ENCODE measurements at places on chromosomes 7 and 10. TPM values are rescaled to one million over a fixed set of nuclear protein-coding genes. Genes with fewer than 3 reads are reported as not detected.

The CYP2E1 gene
- 7.2 TPM for total RNA-seq

The ELFN1 gene
- total RNA-seq: 0.33 TPM

DNA sequence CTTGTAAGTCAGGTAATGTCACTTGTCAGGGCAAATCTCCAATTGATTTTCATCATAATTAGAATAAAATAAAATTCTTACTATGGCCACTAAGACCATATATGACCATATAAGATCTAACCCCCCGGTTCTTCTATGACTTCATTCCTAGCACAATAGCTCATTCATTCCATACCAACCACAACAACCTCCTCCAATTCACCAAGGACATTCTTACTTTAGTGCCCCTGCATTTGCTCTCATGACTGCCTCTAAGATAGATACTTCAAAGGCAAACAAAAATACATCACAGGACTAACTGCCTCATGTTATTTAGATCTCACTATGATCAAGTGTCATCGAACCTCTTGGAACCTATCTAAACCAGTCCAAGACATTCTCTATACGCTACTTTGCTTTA, 90.8 kb downstream of the SNX13 start:
- no peaks in the 10 kb centered on the region for H3K36me3 ChIP-seq
- no peak overlapping the region for H3K4me3 ChIP-seq
- DNase-seq: no peak
- H3K4me1 ChIP-seq: no peaks in the 10 kb centered on the region
- H3K27ac ChIP-seq: no peak overlapping the region

The TMEM270 gene
- total RNA-seq: not detected

The SLC4A2 gene
- total RNA-seq: 56.9 TPM

DNA sequence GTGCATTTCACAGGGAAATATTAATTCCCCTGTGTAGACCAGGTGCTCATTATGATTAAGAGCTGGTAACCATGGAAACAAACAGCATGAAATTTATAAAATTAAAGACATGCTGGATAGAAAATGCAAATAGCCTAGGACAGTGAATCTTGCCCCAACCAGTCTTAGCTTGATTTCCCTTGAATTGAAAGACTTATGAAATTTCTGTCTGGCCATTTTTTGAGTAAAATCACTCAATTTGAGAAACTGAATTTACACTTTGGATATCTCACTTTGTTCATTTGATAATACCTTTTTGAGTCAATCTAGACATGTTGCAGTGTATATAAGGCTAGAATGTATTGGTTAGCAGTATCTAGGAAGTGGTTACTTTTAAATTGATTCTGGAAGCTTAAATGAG, 4.4 kb upstream of the SMIM30 start:
- H3K27me3 ChIP-seq: no peaks in the 10 kb centered on the region
- no peak overlapping the region for H3K4me3 ChIP-seq
- no peaks in the 10 kb centered on the region for H3K36me3 ChIP-seq

DNA sequence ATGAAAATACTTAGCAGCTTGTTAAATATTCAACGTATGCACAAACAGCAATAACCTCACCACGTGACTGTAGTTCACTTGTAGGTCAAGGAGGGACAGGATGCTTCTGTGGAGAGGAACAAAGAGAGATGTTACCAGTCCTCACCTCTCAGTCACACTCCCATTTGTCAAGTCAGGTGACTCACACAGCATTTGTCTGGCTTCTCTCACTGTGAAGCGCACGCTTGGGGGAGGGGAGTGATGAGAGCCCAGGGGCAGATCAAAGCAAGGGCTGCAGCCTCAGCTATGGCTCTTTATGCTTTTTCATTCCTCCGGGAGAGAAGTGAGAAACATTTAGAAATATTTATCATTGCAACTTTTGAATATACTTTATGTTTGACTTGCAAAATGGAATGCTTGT, 2.9 kb upstream of the RBM20 start:
- peaks cover 18% of the 10 kb centered on the region for H3K27me3 ChIP-seq
- no peak for DNase-seq
- no peaks in the 10 kb centered on the region for H3K36me3 ChIP-seq

DNA sequence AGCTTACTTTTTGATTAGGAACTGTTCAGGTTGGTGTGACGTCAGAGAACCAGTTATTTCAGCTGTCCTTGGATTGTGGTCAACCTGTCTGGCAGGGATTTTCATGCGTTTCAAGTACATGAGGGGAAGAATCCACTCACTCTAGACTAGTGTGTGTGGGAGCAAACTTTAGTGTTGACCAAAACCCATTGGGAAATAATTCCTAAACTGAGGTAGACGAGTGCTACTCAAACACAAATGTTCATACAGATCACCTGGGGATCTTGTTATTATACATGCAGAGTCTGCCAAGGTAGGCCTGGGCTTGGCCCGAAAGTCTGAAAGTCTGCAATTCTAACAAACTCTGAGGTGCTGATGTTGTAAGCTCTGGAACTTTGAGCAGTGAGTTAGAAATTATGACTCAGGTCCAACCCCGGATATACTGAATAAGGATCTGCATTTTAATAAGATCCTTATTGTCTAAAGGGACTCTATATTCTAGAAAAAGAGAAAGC, 111.1 kb upstream of the CREB5 start:
- H3K27me3 ChIP-seq: no peaks in the 10 kb centered on the region
- no peak overlapping the region for H3K27ac ChIP-seq
- no peaks in the 10 kb centered on the region for H3K36me3 ChIP-seq
- no peak overlapping the region for H3K4me3 ChIP-seq
- no peaks in the 10 kb centered on the region for H3K4me1 ChIP-seq

The CALHM1 gene
- not detected for total RNA-seq

The HYAL4 gene
- not detected for total RNA-seq
